Stimulated activated CD4-positive, alpha-beta T cell treated with anti-CD3 and anti-CD28 coated beads, Interleukin-1b, Interleukin-23, amount 100 ng/mL, for 1 hour (primary cell): ENCODE measurements at places on chromosomes 6 and 20.

DNA sequence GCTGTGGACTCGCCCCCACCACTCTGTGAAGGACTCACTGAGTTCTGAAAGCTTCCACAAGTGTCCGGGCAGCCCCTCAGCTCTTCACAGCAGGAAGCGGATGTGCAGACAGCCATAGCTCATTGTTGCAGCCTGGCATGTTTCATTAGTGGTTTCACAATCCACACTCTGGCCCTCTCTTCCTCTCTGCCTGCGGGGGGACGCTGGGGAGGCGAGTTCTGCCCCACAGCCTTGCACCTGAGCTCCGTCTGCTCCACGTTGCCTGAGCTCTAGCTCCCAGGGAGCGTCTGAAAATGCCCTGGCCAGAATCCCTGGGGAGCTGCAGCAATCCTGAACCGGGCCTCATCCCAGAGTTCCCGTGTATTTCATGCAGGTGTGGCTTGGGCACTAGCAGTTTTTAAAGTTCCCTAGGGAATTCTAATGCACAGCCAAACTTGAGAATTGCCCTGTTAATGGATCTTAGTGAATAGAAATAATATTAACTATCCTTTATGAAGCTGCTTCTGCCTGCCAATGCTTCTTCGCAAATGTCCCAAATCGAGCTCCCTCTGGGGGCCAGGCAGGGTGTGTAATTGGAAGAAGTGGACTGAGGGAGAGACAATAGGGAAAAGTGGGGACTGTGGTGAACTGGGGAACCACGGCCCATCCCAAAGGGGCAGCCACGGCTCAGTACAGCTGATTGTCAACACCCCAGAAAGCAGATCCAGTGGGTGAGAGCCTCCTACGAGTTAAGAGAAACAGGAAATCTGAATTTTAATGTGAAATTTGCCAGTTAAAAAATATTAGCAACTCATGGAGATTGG, 51.5 kb downstream of the CTCFL start:
- no peak for DNase-seq

DNA sequence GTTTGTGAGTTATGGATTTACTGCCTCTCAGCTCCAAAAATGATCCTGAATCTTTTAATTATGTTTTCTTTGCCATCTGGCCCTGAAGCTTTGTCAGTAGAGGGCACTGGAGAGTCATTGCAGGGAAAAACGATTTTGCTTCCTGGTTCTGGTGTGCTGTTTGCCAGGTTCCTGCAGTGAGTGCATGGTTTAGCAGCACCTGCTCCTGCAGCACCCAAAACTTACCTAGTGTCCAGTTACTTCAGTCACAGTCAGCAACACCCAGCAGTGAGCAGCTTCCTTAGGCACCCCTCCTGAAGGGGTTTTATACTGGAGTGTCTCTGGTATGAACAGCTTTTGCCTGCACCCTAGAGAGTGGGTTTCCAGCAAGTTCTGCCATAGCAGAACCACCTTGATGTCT, 6.0 kb upstream of the TRIM26 start:
- no peak for DNase-seq

DNA sequence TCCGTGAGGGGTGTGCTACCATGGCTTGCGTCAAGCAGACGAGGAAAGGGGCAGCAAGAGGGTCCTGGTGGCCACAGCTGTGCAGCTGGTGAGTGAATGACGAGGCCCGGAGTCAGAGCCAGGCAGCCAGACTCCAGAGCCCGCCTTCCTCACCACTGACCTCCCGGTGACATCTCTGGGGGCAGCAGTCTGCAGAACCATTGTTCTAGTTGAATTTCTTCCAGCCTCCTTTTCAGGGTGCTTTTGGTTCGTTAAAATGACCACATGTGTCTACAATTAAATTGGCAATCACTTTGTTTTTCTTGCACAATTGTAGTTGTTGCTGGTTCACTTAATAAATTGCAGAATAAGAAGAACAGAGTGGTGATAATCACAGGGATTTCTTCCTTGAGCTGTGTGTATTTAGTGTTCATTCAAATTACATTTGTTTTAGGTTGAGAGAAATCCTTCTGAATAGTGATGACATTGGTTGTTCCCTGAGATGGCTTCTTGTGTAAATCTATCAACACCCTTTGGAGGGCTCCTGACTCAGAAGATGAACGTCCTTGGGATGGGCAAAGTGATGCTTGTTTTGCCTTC, 96.4 kb downstream of the TULP4 start:
- no peak for DNase-seq

DNA sequence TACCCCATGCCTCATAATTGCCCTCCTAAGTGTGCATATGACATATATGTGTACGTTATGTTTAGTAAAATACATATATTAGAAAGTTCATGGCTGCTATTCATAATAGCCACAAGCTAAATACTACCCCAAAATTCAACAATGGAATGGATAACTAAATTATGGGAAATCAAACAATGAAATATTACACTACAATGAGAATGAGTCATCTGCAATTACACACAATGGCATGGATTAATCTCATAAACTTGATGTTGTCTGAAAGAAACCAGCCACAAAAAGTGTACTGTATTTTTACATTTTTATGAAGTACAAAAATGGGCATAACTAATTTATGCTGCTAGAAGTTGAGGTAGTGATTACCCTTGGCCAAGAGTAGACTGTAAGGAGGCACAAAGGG, 477.0 kb downstream of the HAO1 start:
- DNase-seq = no peak

DNA sequence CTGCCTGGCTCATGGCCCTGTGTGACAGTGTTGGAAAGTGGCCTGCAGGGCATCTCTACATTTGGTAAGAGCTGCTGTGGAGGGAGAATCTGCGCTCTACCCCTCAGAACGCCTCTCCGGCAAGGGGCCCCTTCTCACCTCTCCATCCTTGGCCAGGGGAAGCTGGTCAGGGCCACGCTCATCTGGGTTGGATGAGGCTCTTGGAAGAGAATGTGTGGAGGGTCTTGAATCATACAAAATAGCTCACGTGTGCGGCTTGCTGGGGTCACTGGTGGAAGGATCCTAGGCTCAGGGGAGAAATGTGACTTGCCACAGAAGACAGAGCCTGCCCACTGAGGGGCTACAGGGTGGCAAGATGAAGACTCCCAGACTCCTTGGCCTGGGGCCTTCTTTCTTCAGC, 105.0 kb downstream of the SCML4 start:
- no peak for DNase-seq

- DNase-seq = no peak
These were observed 109.2 kb upstream of the NXT1 start for GRCh38 chr20:23241416-23241815.

DNA sequence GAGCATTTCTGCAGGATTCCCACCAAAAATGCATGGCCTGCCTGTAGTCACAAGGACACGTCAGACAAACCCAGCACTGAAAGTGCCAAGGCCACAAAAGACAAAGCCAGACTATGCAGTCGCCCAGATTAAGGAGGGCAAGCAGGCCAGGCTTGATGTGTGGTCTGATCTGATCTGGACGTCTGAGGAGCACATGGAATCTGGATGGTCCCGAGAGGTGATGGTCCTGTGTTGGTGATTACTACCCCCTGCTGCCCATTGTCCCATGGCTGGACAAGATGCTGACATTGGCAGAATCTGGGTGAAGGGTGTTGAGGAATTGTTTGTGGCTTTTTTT, 17.1 kb downstream of the NPEPL1 start:
- DNase-seq = no peak

GRCh38 chr6:90368601-90369000, 72.0 kb upstream of the BACH2 start:
- DNase-seq = no peak

DNA sequence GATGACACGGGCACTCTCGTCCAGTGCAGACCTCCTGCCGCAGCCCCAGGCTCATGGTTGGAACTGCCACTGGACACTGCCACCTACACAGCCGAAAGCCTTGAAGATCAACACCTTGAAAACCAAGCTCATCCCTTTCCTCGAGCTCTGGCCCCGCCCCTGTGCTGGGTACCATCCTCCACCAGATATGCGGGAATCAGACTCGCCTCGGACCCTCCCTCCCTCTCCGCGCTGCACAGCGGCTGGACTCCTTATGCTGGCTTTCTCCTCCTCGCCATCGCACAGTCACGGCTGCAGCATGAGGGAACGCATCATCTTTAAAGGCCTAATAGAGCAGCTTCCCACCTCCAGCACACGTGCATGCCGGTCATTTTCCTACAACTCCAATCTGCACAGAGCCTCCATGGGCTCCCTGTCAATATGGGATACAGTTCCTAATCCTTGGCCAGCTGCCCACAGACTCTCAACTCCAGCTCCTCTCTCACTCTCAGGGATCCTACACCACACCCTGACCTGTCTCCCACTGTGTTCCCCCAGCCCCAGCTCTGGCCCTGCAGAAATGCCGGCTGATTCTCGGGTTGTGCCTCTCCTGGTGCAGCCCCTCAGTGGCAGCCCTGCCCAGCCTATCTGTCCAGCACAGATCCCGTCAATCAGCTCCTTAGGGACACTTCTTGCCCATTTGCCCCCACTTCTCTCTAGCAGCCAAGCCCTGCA, 23.2 kb downstream of the TXNDC5 start:
- DNase-seq = no peak

- DNase-seq = no peak
These were observed 141.5 kb downstream of the ANKRD60 start for GRCh38 chr20:58086763-58087561.

GRCh38 chr20:6613280-6613861, 154.1 kb upstream of the BMP2 start:
- DNase-seq = no peak

- no peak for DNase-seq
These were observed 16.3 kb upstream of the SRC start for GRCh38 chr20:37329481-37330165.

DNA sequence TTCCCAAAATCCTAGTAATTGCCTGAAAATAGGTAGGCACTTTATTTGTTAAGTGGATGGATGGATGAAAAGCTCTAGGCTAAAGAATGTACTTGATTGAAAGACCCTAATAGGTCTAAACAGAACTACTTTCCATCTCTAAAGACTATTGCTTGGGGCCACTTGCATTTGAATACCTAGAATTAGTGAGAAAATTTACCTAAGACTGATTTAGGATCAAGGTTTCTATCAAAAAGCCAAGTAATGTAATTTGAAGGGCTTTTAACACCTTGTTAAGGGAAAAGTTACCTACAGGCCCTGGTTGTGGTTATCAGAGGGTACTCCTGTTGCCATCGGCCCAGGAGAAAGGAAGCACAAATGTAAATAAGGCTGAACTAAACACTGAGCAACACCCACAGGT, 580.7 kb downstream of the LMBRD1 start:
- DNase-seq = no peak

GRCh38 chr6:151254451-151255081, 14.8 kb downstream of the AKAP12 start:
- no peak for DNase-seq

GRCh38 chr6:25930532-25931410, at the start of gene SLC17A2:
SLC17A2 (minus strand) TSS chr6:25930691; CDS start chr6:25925796, 4,895 bp downstream.
- DNase-seq = no peak

GRCh38 chr20:16113736-16114135, 459.5 kb downstream of the KIF16B start:
- DNase-seq = no peak

DNA sequence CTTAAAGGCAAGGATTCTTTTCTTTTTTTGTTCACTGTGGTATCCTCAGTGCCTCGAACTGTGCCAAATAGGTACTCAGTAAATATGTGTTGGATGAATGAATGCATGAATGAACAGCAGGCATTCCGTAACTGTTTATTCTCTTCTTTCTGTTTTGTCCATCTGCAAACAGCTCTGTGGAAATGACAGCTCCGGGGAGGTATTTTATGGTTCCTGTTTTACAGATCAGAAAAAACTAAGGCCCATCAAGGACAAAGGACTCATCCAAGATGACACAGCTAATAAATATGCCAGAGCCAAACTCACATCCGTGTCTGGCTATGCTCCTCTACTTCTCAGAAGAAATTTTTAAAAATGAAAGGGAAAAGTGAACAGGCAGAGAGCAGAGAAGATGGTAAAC, 21.0 kb downstream of the JPH2 start:
- no peak for DNase-seq

DNA sequence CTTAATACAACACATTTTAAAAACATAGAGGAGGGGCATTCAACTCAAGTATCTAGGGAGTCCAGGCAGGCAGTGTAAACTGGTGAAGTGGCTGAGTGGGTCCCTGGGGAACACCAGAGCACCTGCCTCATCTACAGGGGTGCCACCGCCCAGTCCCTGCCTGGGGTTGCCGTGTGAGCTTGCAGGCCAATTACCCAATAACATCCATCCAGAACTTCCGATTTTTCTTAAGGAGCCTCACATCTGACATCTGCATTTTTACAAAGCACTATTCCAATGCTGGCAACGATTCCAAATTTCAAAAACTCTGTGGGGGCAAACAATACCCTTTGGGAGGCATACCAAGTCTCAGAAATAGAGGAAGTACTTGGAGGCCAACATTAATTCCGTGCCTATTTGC, 288.4 kb upstream of the TSHZ2 start:
- no peak for DNase-seq

GRCh38 chr6:121437851-121438651, 2.6 kb downstream of the GJA1 start:
- no peak for DNase-seq

- no peak for DNase-seq
These were observed 1.7 kb downstream of the BTN3A3 start for GRCh38 chr6:26441977-26442376.

- no peak for DNase-seq
These were observed 4.3 kb downstream of the ARFRP1 start for GRCh38 chr20:63703471-63703975.

- no peak for DNase-seq
These were observed 32.7 kb downstream of the CYP24A1 start for GRCh38 chr20:54140927-54141566.

DNA sequence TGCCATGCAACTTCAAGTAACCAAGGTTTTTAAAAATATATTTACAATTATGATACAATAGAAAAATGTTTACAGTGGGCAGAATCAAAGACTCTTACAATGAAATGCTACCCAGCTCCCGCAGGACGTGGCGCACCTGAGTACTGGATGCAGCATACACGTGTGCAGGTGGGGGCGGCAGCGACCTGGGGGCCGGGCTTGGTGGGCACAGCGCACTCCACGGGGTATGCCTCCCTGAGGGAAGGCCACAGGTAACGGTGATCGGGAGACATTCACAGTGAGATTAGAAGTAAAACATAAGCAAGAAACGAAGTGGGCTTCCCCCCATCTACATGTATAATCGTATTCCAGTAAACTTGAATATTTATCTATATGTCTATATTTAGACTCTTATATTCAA, 54.2 kb downstream of the WDR27 start:
- DNase-seq = no peak

- DNase-seq = no peak
These were observed 697.3 kb downstream of the TFAP2A start for GRCh38 chr6:9717568-9717967.

- no peak for DNase-seq
These were observed 45.3 kb upstream of the NRSN1 start for GRCh38 chr6:24080711-24081110.

GRCh38 chr6:8831366-8832152, 396.2 kb upstream of the SLC35B3 start:
- DNase-seq = no peak

- no peak for DNase-seq
These were observed 61.1 kb downstream of the IL20RA start for GRCh38 chr6:136983687-136984086.
